ENCODE measurements at places on chromosomes 6 and 20.

GRCh38 chr6:52312461-52312860, 27.9 kb upstream of the MCM3 start:
- DNase-seq = no peak

GRCh38 chr20:53676519-53676822, 82.8 kb upstream of the ZNF217 start:
- no peak for DNase-seq

- DNase-seq = peak; percentile 8
These were observed 12.8 kb upstream of the MANBAL start for GRCh38 chr20:37276494-37277252.

GRCh38 chr6:134707342-134708031, 242.4 kb downstream of the ALDH8A1 start:
- DNase-seq = no peak

GRCh38 chr20:59145247-59145923, 18.2 kb upstream of the ZNF831 start:
- DNase-seq = no peak
